AG10803 (cell line): ENCODE measurements at places on chromosomes 3 and 15.

DNA sequence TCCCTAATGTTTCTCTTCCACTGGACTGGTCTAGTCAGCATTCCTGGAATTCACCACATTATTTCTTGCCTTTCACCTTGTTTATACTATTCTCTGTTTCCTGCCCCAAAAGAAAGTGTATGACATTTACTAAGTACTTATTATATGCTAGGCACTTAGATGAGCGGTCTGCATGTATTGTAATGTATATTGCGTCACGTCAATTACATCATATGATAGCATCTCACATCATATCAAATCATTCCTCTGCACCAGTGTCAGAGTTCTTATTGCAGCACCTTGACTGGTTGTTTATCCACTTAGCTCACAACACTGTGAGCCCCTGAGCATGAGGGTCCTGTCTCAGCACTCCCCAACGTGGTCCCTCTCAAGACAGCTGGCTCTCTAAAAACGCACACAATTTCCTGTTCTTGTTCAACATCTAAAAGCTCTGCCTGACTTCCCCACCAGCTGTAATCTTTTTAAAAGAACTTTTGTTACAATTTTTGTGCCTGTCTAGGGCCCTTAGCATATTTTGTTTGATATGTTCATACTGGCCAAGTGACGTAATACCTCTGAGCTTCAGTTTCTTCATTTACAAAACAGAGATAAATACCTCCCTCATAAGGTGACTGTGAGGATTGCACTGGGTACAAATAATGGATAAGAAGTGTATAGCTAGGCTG, 58.8 kb downstream of the ARHGAP31 start:
- DNase-seq, result peak; percentile 85

GRCh38 chr3:37627951-37628620, 233.6 kb upstream of the CTDSPL start:
- DNase-seq, result no peak

GRCh38 chr15:67968564-67968963, 85.6 kb upstream of the PIAS1 start:
- DNase-seq, result no peak

DNA sequence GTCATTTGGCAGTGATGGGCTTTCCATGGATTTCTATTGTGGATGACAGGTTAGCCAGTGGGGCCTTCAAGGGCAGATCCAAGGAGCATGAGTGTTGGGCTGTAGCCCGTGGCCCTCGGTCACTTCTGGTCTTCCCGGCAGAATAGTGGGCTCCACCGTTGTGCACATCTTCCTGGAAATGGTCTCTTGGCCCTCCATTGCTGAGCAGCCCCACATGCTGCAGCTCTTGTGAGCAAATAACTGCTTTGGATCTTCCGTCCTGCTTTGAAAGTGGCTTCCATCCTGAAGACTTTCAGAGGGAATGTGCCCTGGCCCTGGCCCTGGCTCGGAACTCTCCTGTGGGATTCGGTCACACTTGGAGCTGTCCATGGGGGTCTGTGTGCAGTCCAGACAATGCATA, 102.8 kb downstream of the SNRPN start:
- DNase-seq, result no peak

- no peak for DNase-seq
These were observed 138.4 kb downstream of the ATG7 start for GRCh38 chr3:11410564-11410963.

DNA sequence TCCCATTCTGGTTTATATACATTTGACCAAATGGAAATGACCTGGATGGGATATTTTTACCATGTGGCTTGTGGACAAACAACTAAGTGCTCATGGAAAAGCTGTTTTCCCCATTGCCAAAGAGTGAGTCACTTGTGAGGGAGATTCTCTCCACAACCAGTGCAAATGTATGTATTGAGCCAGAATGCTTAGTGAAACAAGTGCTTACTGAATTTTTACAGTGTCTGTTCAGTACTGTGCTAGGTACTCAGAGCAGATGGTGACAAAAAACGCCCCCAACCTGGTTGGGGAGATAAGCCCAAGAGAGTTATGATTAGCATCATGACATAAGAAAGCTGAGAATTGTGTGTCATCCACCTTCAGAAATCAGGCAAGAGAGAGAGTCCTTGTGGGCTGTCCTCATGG, 2.3 kb downstream of the CHP1 start:
- peak; percentile 77 for DNase-seq

DNA sequence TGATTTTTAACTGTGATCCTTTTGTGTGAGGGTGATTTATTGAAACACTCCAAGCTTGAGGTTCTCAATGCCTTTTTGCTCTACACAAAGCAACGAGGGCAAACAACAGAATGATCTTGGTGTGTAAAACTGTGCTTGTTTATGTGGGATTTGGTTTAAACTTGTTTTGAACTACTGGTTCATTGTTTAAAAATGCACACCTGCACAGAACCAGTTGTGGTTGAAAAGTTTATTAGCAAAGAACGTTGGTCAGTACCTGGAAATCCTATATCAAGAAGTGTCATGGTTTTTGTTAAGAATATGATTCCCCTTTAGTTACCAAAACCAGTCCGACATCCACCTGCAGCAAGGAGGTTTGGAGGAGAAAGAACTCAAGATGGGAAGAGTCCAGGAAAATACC, 239.4 kb downstream of the WNT5A start:
- no peak for DNase-seq

DNA sequence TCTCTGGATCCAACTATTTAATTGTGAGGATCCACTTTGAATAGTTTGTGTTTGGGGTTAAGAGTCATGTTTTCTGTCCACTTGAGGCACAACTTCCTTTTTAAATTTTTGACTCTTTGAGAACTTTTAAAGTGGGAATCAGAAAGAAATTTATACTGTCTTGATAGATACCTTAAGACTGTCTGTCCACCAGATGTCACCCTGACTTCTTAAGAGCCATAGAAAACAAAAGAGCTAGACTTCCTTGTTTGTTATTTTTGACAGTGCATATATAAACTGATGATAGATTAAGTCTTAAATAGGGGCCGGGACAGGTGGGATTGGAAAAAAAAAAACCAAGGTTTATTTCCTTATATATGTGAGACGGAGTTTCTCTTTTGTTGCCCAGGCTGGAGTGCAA, 52.1 kb upstream of the WDR72 start:
- peak; percentile 0 for DNase-seq

DNA sequence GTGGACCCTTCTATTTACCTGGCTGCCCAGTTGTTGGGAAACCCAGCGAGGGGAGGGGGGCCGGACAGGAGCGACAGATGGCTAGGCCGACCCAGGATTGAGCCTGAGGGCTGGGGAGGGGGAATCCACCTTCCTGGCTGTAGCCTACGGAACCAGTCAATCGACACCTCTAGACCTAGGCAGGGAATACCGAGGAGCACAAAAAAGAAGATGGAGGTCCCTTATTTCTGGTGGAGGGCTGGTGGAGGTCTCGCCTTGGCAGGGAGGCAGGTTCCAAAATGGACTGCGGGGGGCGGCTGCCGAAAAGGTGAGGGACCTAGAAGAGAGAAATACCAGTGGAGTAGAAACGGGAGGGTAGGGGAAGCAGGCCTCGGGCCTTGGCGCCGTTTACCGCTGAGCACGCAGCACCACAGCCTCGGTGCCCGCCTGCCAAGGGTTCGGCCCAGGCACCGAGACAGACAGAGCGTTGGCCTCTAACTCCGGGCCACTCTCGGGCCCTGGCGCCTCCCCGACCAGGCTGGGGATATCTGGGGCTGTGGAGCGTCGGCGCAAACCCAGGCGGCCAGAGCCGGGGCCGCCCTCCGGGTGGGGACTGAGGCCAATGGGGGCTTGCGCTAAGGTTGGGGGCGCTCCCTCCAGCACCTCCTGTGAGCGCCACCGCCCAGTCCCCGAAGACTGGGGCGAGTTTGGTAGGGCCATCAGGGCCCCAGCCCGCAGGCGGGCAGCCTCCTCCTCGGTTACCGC, 1.6 kb downstream of the ANKRD63 start:
- no peak for DNase-seq

GRCh38 chr3:104696470-104696869, 670.2 kb upstream of the ALCAM start:
- no peak for DNase-seq

GRCh38 chr15:53976844-53977392, 1.3 kb upstream of the UNC13C start:
- DNase-seq, result no peak

DNA sequence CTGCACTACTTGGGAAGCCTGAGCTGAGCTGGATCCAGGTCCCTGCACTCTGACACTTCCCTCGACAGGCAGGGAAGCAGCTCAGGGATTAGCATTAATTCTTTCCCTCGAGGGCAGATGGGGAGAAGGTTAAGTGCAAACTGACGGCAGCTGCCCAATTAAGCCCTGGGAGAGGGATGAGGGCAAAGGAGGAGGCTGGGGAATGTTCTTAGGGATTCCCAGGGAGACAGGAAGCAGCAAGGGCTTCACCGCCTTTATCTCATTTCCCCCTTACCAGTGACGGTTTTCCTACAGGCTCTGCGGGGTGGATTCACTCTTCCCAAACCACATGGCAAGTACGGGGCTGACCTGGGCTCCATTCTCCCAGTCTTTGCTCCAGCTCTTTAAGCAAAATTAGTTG, 519.0 kb upstream of the PROK2 start:
- DNase-seq, result no peak

- no peak for DNase-seq
These were observed 89.6 kb upstream of the TBC1D5 start for GRCh38 chr3:17832016-17832415.

DNA sequence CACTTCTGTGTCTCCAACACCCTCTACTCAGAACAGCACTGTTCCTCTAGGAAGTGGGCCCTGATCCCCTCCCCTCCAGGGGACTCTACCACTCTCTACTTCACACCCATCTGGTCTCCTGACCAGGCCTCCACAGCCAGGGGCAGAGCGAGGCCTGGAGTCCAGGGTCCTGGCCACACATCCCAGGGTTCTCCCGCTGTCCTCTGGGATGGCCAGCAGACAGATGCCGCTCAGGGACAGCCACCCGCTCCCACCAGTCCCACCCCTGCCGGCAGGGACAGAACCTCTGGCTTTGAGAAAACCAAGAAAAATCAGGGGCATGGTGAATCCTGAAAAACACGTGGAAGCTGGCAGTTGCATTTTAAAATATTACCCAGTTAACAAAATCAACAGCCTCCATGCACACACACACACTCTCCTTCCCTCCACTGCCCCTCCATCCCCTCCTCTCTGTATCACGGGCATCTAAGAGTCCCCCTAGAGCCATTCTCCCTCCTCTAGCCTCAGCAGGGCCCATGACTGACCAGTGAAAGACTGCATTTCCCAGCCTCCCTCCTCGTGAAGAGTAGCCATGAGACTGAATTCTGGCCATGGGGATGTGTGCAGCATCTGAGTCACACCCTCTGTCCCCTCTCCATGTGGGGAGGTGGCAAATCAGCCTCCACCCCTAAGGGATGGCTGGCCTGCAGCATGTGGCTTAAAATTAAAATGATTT, 32.1 kb upstream of the IQSEC1 start:
- DNase-seq, result no peak

GRCh38 chr3:32626631-32627030, 56.0 kb upstream of the DYNC1LI1 start:
- peak; percentile 3 for DNase-seq

DNA sequence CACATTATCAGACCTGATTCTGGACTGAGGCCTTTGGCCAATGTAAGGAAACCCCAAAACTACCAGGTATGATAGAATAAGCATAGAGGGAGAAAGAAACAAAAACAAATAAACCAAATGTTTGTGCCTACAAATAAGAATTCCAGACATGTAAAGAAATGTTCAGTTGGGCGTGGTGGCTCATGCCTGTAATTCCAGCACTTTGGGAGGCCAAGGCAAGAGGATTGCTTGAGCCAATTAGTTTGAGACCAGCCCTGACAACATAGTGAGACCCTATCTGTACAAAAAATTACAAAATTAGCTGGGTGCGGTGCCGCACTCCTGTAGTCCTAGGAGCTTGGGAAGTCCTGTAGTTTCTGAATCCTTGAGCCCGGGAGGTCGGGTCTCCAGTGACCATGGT, 13.0 kb downstream of the TMEM202 start:
- DNase-seq, result no peak

- DNase-seq, result no peak
These were observed 422.7 kb upstream of the TPRG1 start for GRCh38 chr3:188749010-188749617.

GRCh38 chr15:80154336-80154735, 1.5 kb downstream of the FAH start:
- DNase-seq, result peak; percentile 19

- peak; percentile 68 for DNase-seq
These were observed 767 bp downstream of the GLT8D1 start for GRCh38 chr3:52704611-52705437.

DNA sequence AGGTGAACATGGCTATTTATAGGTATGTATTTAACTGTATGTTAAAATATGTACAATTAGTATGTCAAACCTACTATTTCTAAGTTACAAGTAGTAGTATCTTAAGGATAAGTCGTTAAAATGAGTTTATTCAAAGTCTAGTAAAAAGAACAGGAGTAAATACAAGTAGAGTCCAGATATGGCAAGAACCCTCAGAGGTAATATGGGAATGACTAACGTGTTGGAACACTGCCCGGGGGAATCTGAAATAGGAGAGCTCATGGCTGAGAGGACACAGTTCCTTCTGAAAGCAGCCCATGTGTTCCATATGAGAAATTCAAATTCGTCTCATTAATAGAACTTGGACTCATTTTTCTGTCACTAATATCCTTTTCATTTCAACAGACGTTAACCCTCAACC, 158.8 kb downstream of the CLSTN2 start:
- DNase-seq, result peak; percentile 53

DNA sequence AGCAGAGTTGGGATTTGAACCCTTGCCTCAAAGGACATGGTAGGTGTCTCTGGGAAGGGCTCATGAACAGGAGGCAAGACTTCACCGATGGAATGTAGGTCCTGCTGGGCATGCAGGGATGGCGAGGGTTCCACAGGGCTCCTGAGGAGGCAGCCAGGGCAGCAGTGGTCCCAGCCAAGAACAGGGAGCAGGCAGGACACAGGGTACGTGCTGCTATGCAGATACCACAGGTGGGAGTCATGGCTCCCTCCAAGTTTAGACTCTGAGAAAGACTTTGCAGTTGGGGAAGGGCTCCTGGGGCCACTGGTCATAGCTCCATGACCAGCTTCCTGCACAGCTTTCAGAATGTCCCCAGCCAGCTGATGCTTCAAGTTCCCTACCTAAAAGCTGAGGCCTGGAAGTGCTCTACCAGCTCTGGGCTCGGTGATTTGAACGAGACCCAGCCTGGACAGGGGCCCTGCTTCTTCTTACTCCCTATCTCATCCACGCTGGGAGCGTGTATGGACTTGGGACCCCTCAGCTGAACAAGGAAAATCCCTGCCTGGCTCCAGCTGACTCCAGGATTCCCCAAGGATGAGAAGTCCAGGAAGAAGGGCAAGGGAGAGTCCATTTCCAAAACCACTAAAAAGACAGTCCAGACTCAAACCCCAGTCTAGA, 747 bp downstream of the MYL3 start:
- no peak for DNase-seq

GRCh38 chr15:91165850-91166249, 65.8 kb downstream of the SV2B start:
- DNase-seq, result no peak

DNA sequence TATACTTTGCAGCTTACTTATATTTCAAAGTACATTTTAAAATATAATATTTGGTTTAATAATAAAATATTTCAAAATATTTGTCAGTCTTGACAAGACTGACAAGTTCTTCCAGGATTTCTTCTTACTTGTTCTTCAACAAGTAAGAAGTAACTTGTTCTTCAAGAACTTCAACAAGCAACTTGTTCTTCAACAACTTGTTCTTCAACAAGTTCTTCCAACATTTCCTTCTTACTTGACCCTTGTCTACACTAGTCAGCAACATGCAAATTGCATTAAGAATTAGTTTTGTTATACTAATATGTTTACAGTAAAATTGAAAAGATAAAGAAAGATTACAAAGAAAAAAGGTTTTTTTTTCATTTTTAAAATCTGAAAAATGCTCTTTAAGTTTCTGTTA, 731.7 kb downstream of the NSUN3 start:
- no peak for DNase-seq
